Activated CD8-positive, alpha-beta memory T cell treated with anti-CD3 and anti-CD28 coated beads for 24 hours (primary cell): ENCODE measurements at places on chromosomes 4 and X.
A peak's percentile ranks its signal among the peaks of the same experiment; 100 is the strongest.

DNA sequence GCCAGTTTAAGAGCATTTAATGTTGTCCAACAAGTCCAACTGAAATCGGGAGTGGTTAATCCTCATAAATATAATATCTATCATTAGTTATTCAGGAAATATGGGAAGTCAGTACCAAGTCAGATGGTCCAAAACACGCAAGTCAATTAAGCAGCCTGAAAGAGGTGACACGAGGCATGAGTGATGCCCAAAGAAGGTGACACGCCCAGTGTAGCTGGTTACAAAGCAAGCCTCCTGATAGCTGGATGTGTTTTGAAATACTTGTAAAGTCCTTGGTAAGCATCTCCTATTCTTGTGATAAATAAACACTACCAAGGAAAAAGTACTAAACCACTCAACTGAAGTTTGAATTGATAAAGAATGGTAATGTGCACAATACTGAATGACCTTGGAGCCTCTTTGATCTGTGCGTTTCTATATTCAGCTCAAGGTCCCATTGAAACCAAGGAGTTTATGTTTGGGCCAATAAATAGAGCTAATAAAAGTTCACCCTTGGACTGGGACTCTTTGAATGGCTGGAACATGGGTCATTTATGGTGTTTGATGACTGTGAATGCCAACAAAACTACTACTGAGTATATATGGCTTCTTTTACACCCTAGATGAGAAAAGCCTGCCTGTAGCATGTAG lies 93.2 kb upstream of the KLF3 start:
- DNase-seq, result no peak

- no peak for DNase-seq
Observed at GRCh38 chr4:109465069-109465468, 31.5 kb downstream of the SEC24B start.

GRCh38 chr4:99383833-99384392 lies 31.4 kb upstream of the ADH1C start:
- no peak for DNase-seq

DNA sequence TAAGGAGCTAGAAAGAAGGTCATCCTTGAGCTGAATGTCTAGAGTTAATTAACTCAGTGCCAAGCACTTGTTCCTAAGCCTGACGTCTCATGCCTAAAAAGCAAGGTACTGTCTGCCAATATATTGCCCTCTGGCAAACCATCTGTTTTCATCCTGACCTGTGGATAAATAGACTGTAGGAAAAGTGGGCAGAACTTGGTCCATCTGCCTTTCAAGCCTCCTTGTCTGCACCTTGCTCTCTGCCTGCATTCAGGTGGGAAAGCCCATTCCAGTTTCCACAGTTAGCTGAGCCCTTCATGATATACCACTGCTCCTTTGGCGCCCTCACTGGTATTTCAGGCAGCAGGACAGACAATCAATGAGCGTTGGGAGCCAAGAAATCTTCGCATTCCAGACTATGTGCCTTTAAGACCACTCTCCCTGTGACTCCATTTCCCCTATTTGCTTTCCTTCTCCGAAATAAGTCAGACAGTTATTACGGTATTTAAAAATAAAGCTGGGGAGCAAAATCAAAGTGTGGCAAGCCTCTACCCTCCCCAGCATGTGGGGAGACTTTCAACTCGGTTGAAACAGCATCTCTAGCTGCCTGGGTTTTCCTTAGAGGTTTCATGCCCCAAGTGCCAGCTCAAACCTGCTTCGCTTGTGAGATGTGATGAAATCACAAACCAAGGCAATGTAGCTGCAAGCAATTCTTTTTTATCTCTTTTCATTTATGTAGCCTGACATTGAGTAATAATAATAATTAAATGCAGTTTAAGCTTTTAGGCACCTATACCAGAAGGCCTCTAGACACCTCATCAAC lies 2.5 kb upstream of the CCDC149 start:
- DNase-seq, result no peak

- no peak for DNase-seq
Observed at GRCh38 chrX:71420686-71421085, 54.5 kb downstream of the TAF1 start.

DNA sequence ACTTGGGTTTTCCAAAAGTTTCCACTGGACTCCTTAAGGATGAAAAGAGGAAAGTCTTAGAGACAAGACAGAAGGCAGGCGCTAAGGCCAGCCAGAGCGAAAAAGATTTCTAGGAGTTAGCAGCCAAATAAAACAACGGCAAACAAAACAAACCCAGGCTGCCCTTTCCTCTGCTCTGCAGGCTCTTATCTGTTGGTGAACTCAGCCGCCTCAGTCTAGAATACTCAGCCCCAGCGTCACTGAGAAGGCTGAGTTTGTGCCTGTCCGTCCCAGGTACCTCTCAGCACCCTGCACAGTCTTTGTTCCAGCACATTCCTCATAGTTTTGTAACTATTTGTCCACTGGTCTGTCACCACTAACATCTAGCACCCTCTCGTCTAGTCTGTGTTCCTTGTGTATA lies 75.6 kb upstream of the FAM9C start:
- DNase-seq, result no peak

DNA sequence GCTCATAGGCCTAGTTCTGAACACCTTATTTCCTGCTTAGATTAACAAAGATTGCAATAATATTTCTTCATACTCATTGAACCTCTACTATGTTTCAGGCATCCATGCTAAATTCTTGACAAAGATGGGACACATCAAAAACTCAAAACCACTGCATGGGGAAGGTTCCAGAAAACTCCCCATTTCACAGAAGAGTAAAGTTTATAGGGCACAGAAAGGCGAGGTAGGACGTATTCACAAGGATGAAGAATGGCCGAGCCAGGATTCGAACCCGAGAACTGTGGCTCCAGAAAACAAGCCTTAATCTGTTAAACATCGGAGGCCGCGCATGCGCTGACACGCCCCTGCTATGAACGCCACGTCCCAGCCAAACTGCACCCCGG lies 688 bp downstream of the UXT start:
- DNase-seq, result no peak

DNA sequence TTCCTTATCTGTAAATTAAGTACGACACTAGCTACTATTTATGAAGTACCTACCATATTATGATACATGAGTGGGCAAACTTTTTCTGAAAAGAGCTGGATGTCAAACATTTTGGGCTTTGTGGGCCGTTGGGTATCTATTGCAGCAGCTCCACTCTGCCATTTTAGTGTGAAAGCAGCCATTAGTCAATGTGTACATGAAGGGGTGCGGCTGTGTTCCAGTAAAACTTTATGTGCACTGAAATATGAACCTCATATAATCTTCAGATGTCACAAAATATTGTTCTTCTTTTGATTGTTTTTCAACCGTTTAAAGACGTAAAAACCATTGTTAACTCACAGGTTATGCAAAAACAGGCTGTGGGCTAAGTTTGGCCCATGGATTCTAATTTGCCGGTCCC lies 14.1 kb downstream of the PRPS2 start:
- DNase-seq, result no peak

GRCh38 chrX:150357790-150358189 lies 5.3 kb upstream of the MAMLD1 start:
- peak; percentile 43 for DNase-seq

DNA sequence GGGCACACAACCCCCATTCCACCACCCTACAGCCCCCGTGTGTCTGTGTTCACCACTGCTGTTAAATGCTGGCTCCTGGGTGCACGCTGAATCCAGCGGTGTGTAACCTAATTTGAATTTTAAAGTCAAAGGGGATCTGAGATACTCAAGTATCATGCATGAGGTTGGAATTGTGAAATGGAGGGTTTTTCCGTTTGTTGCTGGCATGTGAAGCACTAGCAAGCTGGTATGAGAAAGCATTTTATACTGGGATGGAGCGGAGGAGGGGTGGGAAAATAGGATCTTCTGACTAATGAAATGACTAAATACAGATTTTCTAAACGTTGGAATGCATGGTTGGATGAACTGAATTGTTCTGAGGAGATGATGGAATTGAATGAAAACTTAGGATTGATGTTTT lies 36.9 kb upstream of the FAT1 start:
- DNase-seq, result no peak

DNA sequence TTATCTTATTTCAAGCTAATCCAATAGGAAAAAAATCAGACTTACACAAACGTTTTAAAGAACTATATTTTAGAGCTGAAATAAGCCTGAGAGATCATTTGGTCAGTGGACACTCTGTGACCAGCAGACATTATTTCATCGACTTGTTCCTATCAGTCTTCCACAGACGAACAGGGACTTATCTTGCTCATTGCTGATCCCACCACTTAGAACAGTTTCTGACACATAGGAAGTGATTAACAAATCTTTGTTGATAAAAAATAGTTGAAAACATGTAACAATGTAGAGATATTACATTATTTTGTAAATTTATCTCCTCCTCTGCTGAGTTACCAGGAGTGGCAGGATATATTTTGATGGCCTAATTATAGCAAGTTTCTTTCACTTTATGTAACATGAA lies 65.8 kb downstream of the TAPT1 start:
- DNase-seq, result no peak

DNA sequence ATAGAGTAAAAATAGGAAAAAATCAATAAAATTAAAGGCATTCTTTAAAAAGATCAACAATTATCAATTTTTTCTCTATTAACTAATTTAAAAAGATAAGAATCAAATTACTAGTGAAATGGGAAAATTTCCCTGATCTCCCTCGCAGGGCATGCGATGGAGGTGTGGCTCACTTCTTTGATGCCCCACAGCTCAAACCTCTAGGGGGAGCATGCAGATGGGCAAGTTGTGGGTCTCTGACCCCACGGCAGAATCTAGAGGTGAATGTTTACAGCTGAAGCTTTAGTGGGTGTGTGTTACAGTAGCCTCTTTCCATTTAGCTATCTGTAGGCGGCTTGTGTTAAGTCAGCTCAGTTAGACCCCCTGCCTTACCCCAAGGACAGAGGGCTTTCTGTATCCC lies 1348.8 kb downstream of the PCDH18 start:
- DNase-seq, result no peak

- DNase-seq, result no peak
Observed at GRCh38 chr4:182495645-182496385, 252.6 kb downstream of the TENM3 start.

- DNase-seq, result peak; percentile 62
Observed at GRCh38 chr4:129641179-129641578, 545.2 kb downstream of the C4orf33 start.

GRCh38 chr4:138095378-138095777 lies 146.8 kb downstream of the SLC7A11 start:
- no peak for DNase-seq

DNA sequence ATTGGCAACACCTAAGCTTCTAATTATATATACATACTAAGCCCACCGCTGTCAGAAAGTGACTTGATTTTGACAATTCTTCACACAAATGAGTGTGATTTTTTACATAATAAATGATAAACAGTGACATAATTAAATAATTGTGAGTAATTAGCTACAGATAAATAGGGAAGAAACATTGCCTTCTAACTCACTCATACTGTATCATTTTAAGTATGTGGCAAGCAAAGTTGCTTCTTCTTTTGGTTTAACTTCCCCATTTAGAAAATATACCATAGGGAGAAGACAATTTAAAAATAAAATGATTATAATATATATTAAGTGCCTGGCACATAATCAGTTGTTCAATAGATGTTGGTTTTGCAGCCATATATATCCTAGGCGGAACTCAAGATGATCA lies 644.2 kb downstream of the FSTL5 start:
- no peak for DNase-seq

DNA sequence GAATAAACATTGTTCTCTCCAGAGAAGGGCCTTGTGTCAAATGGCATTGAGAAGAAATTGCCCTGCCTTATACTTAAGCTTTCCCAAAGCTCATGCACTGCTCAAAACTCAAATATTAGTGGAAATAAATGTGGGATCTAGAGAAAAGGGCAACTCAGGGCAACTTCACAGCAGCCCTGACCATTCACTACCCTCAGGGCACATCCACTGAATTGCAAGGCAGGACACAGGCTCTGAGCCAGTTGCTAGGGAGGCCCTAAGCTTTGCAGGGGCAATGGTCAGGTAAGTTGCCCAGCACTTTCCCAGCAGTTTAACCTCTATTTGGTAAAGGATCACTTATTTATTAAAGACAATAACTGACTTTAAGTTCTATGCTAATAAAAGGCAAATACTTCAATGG lies 255.3 kb upstream of the TEX13A start:
- no peak for DNase-seq

GRCh38 chrX:10064736-10065135 lies 92.0 kb upstream of the CLCN4 start:
- peak; percentile 19 for DNase-seq

DNA sequence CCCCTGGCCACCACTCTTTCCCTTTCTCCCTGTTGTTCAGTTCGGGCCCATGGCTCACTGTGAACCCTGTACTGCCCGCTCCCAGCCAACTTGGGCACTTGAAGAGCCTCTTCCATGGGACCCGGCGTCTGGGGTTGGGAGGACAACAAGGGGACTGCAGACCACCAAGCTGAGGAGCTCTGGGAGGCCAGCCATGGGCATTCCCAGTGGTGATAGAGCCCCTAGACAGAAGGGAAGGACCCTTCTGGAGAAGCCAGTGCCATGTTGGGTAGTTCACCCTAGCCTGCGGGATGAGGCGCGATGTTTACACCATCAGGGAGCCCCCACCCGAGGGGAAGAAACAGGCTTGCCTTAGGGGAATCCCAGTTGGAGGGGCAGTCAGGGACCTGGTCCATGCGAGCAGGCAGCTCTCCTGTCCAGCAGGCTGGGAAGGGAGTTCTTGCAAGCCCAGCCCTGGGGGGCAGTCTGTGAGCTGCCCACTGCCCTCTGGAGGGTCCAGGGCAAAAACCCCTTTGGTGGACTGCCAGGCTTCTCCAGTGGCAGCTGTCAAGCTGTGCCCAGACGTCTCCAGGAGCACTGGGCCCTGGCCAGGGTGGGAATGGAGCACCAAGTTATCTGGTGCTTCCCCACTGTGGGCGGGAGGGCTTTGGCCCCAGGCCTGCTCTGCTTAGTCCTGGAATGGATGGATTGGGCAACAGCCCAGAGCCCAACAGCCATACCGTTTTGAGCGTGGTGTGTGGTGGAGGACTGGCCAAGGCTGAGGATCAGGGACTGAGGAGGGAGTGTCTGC lies 23.7 kb upstream of the UBA1 start:
- DNase-seq, result peak; percentile 54

DNA sequence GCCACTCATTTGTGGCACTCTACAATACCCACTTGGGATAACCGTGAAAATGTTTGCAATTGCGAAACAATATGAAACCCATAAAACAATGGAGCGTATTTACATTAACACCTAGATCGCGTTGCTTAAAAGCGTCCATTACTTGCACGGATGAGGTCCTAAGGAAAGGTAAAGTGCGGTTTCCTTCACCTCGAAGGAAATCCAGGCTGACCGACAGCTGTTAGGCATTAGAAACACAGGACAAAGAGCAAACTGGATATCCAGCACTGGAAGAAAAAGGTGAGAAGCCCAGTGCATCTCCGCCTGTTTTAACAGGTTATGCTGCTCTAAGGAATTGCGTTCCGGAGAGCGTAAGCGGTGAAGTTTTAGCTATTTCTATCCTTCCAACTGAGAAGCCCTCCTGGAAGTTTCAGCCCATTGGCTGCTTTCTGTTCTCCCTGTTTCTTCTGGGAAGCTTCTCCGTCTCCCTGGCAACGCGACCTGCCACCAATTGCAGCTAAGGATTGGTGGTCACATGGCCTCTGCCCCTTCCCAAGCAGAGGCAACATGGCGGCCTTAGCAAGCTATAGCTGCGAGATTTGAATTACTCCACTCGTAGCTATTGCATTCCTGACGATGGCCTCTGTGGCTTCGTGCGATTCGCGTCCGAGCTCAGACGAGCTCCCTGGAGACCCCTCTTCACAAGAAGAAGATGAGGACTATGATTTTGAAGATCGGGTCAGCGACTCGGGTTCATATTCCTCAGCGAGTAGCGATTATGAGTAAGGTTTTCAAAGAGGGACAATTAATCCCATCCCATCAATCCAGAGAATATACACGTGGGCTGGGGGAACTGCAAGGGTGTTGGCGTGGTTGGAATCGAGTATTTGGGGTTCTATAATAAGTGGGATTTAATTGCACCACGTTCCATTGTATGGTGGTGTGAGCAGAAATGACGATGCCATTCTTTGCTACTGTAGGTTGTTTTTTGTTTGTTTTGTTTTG lies at the start of gene INTU:
INTU (plus strand) TSS at position 538 of the 984 bp plus-strand sequence; CDS start at position 616, 78 bp downstream.
- DNase-seq, result peak; percentile 57
